ENCODE measurements at places on chromosomes 11 and 22. TPM values are rescaled to one million over a fixed set of nuclear protein-coding genes. Genes with fewer than 3 reads are reported as not detected.

DNA sequence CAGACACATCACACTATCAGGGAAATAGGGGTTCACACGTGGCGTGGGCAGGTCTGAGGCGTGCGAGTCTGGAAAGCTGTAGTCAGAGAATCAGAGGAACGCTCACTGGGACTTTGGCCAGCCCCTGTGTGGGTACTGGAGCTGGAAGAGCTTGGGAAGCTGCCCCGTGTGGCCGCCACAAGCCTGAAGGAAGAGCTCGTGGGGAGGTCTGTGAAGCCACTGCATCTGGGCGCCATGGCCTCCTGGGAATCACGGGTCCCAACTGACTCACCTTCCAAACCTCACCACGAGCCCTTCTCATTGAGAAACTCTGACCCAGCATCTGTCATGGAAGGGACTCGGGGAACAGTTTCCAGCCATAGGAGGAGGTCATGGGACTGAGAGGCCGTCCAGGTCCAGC is 5.9 kb upstream of the MRGPRF start:
- no peak for DNase-seq

- DNase-seq = no peak
Measured at GRCh38 chr11:62309991-62310390, 11.1 kb upstream of the SCGB1D4 start.

DNA sequence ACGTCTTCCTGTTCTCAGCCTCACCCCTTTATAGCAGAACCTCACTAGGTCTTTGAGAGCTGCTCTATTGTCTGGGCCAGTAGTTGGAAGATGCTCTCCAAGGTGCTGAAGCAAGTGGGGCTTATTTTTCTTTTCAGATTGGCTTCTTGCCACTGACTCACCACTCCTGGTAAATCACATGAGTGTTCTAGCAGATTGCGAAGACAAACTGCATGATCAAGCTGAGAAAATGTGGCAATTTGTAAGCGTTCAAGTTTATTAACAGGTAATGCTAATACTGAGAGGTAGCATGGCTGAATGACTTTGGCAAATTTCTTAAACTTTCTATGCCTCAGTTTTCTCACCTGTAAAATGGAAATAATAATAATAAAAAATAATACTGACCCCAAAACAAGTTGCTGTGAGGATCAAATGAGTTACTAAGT is 59.2 kb downstream of the CACNG2 start:
- peak; percentile 52 for DNase-seq

- DNase-seq = peak; percentile 84
Measured at GRCh38 chr22:27134315-27134701, 476.9 kb downstream of the MIAT start.

DNA sequence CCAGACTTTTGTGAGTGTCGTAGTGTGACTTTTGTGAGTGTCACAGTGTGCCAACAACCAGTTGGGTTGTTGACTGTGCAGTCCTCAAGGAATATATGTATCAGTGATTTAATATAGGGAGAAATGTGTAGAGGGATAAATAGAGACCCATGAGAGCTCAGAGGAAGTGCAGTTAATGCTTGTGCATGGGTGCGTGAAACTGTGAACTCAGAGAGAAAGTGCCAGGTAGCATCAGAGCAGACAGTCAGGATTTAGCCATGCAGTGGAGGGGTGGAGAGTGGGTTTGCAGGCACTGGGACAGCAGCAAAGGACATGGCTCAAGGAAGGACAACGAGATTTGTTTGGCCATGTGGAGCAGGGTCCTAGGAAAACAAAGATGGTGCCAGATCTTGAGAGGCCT is 33.6 kb downstream of the YWHAH start:
- no peak for DNase-seq

- no peak for DNase-seq
Measured at GRCh38 chr11:125182573-125182972, 18.0 kb downstream of the PKNOX2 start.

- no peak for DNase-seq
Measured at GRCh38 chr11:112121981-112122615, 35.4 kb downstream of the SDHD start.

- DNase-seq = no peak
Measured at GRCh38 chr11:18785411-18785810, 6.2 kb downstream of the PTPN5 start.

DNA sequence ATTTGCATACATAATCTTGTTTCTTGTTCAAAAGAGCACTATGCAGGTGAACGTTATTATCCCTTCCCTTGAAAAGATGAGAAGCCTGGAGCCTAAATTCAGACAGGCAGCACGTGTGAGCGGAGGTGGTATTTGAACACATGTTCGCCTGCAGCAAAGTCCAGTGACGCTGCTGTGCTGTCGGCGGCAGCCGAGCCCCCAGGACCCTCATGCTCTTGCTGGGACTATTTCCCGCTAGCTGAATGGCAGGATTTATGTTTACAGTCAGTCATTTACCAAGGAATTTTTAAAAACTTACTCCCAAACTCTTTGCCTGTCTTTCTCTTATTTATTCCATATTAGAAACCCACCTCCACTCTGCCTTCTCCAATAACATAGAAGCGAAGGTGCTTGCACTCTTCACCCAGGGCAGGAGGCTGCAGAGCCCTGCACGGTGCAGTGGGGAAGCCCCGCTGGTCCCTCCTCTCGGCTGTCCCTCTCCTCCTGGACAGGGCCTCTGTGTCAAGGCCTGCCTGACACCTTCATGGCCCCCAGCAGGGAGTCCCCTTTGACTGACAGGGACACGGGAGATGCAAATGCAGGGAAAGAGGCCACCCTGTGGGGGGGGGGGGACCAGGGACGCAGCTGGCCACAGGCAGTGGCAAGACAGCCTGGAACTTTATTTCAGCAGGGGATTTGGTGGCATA is 528.5 kb upstream of the B3GAT1 start:
- no peak for DNase-seq

GRCh38 chr22:17269607-17270261 is 50.5 kb upstream of the ADA2 start:
- no peak for DNase-seq

DNA sequence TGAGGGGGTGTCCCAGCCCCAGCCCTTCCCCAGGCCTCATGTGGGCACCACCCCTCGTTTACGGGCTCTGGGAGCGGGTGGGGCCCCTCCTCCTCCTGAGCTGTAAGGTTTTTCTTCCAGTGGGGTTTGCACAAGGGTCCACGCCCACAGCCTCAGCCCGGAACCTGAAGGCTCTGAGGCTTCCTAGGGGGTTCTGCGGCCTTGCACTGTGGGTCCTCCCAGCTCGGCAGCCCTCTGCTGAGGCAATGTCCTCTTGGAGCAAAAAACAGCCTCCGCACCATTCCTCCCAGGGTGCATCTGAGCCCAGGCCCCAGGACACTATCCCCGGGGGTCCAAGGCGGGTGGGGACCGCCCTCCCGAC is 14.1 kb downstream of the H19 start:
- no peak for DNase-seq

- peak; percentile 71 for DNase-seq
Measured at GRCh38 chr11:48088682-48089050, 108.3 kb downstream of the PTPRJ start.

- no peak for DNase-seq
Measured at GRCh38 chr11:83448686-83449085, 162.5 kb upstream of the CCDC90B start.

Gene NUP98
- 99.7 TPM for total RNA-seq

Gene GAL3ST1
- not detected for total RNA-seq

Gene INSC
- 6.2 TPM for total RNA-seq

Gene SPDYC
- not detected for total RNA-seq

Gene VSTM5
- not detected for total RNA-seq
